ENCODE measurements at places on chromosomes 7 and 10. TPM values are rescaled to one million over a fixed set of nuclear protein-coding genes. Genes with fewer than 3 reads are reported as not detected.

The FBXL13 gene
- 4.2 TPM for total RNA-seq

The PNLIPRP2 gene
- total RNA-seq, result 455 TPM

The ZNF777 gene
- 8.3 TPM for total RNA-seq

The RET gene
- 0.78 TPM for total RNA-seq

The PON3 gene
- total RNA-seq, result 7.0 TPM

The OPALIN gene
- total RNA-seq, result not detected

The ELAPOR2 gene
- total RNA-seq, result 15.5 TPM

The NUTM2B gene
- 0.33 TPM for total RNA-seq

The C10orf120 gene
- not detected for total RNA-seq

The COL17A1 gene
- total RNA-seq, result 3.6 TPM

The NEUROD6 gene
- total RNA-seq, result not detected

The TMEM176A gene
- total RNA-seq, result 7.6 TPM

Data from body of pancreas (tissue), 4 donors.